ENCODE measurements at places on chromosomes 12 and 14.

GRCh38 chr12:129208566-129208965 is 355.3 kb downstream of the GLT1D1 start:
- no peak for DNase-seq

DNA sequence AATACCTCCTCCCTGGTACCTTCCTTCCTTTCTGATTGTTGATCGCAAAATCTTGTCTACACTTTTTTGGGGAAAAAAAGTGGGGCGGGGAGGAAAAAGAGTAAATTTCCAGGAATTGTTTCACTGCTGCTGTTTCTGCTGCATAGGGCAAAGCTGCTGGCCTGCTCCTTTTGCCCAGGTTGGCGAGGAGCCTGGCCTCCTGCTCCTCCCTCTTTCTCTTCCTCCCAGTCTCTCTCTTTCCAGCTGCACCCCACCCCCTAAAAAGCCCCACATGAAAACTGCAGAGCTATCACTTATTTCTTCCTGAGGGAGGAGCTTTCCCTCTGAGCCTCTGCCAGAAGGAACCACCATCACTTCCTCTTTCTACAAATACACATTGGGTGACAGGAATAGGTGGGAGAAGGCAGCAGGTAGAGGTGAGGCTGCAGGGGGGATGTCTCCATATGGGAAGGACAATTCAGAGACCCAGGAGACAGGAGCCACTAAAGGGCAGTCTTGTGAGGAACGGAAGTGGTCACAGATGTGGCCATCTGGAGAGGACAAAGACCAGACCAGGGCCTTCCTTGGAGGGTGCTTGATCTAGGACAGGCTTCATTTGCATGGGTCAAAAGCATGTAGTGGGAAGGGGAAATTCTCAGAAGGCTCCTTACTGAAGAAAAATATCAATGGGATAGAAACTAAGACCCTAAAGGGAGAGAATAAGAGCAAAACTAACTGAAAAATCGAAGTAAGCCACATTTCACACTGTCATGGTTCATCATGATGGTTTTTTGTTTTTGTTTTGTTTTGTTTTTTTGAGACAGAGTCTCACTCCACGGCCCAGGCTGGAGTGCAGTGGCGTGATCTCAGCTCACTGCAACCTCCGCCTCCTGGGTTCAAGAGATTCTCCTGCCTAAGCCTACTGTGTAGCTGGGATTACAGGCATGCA is 14.8 kb downstream of the ZBTB39 start:
- no peak for DNase-seq

GRCh38 chr14:89221109-89221810 is 195.8 kb downstream of the FOXN3 start:
- DNase-seq: peak; percentile 49

DNA sequence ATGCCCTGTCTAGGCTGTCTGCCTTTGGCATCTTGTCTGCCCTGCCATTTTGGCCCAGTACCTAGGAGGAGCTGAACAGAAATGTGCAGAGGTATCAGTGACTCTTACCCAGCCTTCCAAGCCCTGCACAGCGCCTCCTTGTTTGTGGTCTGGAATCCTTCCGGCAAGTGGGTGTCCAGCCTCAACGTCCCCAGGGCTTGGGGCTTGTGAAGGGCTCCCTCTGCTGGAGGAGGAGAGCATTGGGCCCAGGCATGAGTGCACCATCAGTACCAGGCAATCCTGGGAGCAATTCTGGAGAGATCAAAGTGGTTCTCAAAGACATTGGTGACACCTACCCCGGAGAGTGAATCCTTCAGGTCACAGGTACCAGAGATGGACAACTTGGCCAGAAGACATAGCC is 2.4 kb upstream of the TCL1B start:
- DNase-seq: peak; percentile 27

- no peak for DNase-seq
Measured at GRCh38 chr14:54625112-54625511, 58.2 kb downstream of the SAMD4A start.

GRCh38 chr12:39619660-39620433 is at the start of gene ABCD2:
TSS of gene ABCD2 (minus strand) at chr12:39619803. CDS start at chr12:39619615, 188 bp downstream.
- DNase-seq: peak; percentile 90

GRCh38 chr12:32595251-32595650 is 83.8 kb upstream of the DNM1L start:
- DNase-seq: no peak

GRCh38 chr14:68671909-68672308 is 121.0 kb downstream of the ZFP36L1 start:
- DNase-seq: no peak

DNA sequence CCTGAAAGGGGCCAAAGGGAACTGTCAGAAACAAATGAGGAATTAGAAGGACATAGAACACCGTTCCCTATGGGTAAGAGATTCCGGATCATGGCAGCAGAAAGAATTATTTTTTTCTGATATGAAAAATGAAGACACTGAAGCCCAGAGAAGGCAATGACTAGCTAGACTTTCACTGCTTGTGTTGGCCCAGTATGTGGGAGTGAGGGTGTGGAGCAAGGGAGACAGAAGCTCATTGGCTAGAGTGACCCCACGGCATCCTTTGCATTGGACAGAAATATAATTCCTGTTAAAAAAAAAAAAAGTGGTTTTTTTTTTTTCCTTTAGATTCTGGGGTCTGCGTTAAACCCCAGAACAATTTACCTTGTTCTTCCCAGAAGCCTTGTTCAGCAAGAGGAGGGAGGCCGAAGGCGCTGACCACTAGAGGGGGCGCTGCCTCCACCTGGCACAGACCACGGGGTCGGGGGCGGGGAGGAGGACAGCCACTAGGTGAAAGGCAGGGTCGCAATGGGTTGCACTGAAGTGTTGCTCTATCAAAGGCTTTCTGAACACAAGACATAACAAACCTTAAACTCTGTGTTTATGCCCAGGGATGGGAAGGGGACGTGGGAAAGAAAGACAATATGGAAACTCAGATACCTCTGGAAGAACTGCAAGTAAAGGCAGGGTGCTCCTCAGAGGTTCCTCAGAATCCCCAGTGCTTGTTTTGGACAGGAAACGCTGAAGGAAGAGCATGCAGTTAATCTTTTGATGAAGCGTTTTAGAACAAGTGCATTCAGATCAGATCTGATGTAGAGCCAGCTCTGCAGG is 156.8 kb downstream of the KCNA5 start:
- no peak for DNase-seq

DNA sequence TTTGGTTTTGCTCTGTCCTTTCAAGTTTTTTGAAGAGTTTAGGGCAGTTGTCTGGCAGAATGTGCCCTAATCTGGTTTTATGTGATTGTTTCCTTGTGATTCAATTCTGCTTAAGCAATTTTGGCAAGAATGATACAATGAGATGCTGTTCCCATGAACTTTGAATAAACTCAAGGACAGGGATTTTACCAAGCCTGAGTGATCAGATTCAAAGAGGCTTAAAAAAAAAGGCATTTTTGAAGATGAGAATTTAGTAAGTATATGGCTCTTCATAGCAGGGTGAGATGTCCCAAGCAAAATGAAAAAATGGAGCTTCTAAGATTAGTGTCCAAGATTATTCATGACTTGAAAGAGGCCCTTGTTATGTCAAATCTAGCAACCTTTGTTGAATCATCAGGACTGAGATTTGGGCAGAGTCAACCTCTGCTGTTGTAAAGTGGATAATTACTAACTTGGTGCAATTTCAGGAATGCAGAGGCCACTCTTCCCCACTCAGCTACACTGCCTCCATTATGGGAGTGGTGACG is 180.6 kb upstream of the NUDT4 start:
- no peak for DNase-seq

DNA sequence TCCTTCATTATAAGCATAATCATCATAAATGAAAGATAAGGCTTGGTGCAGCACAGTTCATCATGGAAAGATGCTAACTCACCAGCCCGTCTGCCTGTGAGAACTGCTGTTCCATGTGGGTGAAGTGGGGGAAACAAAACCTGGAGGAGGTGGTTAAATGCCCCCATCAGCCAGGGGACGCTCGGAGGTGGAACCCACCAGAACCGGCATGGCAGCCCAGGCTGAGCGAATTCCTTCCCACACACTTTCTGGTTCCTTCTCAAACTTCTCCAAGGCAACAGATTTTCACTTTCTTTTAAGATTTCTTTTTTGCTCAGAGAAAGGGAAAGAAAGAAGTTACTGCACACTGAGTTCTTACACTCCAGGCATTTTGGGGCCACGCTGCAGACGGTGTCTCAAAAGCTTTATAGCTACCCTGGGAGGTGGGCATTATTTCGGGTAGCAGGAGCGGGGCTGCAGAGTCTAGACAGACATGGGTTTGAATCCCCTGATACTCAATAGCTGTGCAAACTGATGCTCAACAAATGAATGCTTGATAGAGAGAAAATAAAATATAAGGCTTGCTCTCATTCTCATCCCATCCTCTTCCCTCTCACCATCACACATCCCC is 190.7 kb downstream of the BCL11B start:
- DNase-seq: no peak

- DNase-seq: no peak
Measured at GRCh38 chr12:62712681-62713573, 222.0 kb downstream of the PPM1H start.

GRCh38 chr12:67459173-67459572 is 189.4 kb upstream of the DYRK2 start:
- DNase-seq: no peak

- no peak for DNase-seq
Measured at GRCh38 chr14:55201219-55202101, 10.1 kb upstream of the DLGAP5 start.

DNA sequence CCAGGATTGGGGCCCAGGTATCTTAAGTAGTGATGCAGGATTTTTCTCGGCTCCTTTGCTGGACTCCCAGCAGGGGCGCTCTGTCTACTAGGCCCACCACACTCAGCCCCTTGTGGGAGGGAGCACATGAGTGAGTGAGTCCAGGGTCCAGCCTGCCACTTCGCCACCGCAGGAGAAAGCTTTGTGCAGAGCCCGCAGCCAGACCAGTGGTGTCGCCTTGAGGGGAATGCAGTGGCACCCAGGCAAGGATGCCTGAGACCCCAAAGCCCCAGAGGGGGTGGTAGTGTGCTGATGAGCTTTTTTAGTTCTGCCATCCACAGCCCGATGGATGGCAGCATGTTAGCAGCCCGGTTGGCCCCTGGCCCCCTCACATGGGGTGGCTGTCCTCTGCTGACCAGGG is 5.4 kb upstream of the MRPS35 start:
- no peak for DNase-seq

GRCh38 chr12:104416585-104416984 is 40.2 kb upstream of the CHST11 start:
- no peak for DNase-seq

GRCh38 chr14:65282896-65283253 is 129.7 kb upstream of the FUT8 start:
- no peak for DNase-seq

DNA sequence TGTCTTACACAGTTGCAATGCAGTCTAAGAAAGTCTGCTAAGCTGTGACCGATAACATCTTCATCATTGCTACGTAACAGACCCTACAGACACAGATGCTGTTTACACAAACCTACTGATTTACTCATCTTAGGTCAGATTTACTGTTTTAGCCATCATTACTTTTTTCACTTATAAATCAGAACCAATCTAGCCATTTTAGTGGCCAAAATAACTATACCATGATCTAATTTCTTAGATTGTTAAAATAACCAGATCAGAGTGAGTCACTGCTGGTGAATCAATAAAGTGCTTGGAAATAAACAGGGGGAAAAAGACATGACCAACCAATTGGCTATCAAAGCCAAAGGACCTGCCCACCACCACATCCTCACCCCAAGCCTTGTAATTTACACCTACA is 57.0 kb upstream of the FOXN3 start:
- DNase-seq: no peak

DNA sequence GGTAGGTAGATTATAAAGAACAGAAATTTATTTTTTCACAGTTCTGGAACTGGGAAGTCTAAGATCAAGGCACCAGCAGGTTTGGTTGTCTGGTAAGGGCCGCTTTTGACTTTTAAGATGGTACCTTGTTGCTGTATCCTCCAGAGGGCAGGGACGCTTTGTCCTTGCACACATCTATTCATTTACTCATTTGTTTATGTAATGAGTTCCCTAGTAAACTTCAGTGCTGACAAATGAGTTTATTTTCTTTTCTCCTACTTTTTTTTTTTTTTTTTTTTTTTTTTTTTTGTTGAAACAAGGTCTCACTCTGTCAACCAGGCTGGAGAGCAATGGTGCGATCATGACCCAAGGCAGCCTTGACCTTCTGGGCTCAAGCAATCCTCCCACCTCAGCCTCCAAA is 195.7 kb downstream of the FBXL14 start:
- DNase-seq: no peak

DNA sequence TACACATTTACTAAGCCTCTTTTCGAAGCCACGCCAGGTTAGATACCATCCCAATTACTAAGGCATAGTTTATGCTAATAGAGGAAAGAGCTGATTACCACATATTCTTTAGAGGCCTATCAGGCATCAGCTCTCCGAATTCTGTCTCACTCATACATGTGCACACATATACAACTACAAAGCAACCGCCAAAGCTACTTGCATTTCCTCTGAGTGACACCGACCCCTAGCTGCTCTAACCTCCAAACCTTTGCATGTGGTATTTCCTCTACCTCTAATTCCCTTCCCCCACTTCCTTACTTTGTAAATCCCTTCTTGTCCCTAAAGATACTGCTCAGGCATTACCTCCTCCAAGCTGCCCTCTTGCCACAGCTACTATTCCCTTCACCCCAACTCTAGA is 107.2 kb downstream of the DUSP6 start:
- DNase-seq: peak; percentile 66

DNA sequence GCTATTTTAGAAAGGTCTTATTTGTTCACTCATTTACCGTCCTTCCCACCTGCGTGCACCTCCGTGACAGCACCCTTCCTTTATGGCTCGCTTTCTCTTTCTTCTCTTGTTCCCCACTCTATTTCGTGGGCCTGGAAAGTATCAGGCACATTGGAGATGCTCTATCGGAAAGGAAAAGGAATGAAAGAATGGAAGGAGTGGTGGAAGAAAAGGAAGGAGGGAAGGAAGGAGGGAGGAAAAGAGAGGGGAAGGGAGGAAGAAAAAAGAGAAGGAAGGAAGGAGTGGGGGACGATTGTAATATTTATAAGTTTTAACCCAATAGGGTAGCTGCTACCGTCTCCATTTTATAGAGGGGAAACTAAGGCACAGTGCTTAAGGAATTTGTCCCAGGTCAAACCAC is 363.4 kb downstream of the CACNA1C start:
- DNase-seq: no peak

DNA sequence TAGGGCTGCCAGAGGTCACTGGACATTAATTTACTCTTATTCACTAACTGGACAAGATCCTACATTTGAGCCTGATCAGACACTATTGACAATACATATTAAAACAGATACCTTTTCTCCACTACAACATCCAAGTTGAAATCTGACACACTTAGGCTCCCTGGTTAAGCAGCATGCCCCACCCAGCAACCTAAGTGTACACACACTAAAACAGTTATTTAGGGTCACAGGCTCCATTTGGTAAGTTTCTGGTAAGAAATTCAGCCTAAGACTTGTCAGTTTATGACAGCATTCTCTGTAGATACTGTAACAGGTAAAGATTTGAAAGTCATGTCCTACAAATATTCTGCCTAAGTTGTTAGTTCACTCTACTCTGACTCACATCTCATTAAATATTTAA is 12.3 kb upstream of the LLPH start:
- no peak for DNase-seq

- DNase-seq: no peak
Measured at GRCh38 chr14:99333214-99333613, 61.2 kb upstream of the BCL11B start.

GRCh38 chr12:80943338-80943737 is 5.6 kb upstream of the LIN7A start:
- no peak for DNase-seq

GRCh38 chr12:44428825-44429224 is 447.3 kb downstream of the NELL2 start:
- DNase-seq: no peak

Measured in CD4-positive, alpha-beta T cell treated with Interleukin-21 for 1 hour (primary cell).